Muscle of leg (tissue), 16 donors: ENCODE measurements at places on chromosomes 13 and 19. TPM values are rescaled to one million over a fixed set of nuclear protein-coding genes. Genes with fewer than 3 reads are reported as not detected.

GRCh38 chr13:112781881-112782361, 92.1 kb downstream of the ATP11A start:
- H3K4me3 ChIP-seq: no peak overlapping the region
- no peak overlapping the region for H3K27ac ChIP-seq
- no peaks in the 10 kb centered on the region for H3K27me3 ChIP-seq
- peaks cover 20% of the 10 kb centered on the region for H3K4me1 ChIP-seq
- peaks cover 10% of the 10 kb centered on the region for H3K36me3 ChIP-seq
- peak; percentile 54 for DNase-seq

DNA sequence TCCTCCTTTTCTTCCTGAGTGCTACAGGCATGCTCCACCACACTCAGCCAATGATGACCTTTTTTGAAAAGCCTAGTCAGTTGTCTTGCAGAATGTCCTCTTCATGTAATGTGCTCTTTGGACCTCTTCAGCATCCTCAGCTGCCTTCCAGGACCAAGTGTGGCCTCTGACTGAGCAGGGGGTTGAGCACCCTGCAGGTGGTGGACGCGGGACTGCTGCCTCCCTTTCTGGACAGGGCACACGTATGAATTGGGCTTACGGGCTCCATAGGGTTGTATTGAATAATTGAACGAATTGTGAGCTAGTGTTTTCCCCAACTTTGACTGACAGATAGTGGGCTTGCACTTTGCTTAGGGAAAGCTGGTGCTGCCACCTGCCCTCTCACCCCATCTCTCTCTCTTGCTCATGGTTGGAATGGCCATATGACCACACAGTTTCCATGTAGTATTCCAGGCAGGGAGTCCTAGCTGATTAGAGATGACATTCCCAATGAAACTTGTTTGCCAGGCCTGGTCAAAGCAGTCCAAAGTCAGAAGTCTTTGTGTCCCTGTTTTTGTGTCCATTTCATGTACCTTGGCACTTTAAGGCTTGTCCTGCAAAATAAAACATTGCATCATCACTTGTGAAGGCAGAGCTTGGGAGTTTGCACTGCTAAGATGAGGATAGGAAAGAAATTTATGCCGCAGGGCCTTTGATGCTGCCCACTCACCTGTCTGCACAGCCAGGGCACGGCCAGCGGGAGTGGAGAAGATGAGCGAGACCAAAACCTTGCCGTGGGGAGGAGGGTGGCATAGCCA, 76.3 kb upstream of the NPAS1 start:
- H3K27me3 ChIP-seq: no peaks in the 10 kb centered on the region
- peaks cover 36% of the 10 kb centered on the region for H3K4me1 ChIP-seq
- H3K36me3 ChIP-seq: peaks cover 26% of the 10 kb centered on the region
- H3K4me3 ChIP-seq: no peak overlapping the region
- no peak for DNase-seq

Gene APOC1
- total RNA-seq: 25.0 TPM

DNA sequence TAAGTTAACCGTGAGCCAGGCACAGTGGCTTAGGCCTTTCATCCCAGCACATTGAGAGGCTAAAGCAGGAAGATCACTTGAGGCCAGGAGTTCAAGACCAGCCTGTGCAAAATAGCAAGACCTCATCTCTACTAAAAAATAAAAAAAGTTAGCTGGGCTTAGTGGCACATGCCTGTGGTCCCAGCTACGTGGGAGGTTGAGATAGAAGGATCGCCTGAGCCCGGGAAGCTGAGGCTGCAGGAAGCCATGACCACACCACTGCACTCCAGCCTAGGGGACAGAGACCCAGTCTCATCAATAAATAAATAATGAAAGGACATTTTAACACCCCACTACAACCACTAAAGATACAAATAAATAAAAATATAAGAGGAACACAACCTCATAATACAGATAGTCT, 21.6 kb downstream of the LSM14A start:
- no peak overlapping the region for H3K27ac ChIP-seq
- no peak for DNase-seq
- no peak overlapping the region for H3K4me3 ChIP-seq
- no peaks in the 10 kb centered on the region for H3K4me1 ChIP-seq

DNA sequence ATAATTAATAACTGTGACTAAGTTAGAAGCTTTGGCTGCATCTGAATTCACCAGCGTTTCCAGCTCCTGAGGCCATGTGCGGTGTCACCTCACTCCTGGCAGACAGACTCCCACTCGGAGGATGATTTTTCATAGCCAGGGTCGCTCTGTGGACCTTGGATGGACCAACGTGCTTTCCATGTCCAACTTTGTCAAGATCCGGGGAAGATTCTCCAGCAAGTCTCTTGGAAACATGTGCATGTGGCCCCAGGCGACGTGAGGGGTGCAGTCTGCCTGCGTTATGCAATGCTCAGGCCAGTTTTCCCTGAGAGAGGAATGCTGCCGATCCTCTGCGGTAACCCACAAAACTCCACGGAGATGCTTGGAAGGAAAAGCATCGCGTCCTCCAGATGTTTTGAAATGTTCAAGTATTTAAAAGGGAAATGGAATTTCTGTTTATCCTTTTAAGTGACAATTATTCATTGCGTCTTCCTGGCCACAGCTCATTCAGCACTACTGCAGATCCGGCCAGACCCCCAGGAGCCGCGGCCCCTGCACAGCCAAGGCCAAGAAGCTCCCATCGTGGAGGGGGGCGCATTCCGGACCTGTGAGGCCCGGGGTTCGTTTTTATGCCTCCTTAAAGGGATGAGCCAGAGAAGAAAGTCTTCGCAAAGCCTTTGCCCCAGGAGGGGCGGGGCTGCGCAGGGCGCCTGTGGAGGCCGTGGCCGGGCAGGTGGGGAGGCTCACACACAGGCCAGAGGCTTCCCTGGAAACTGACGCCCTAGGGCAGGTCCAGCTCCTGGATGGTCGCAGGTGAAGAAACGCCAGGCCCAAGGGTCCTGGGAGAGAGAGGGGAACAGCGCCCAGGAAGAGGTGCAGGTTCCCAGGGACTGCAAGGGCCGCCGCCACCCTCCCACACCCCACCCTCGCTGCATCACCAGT, 46.0 kb downstream of the C13orf46 start:
- no peaks in the 10 kb centered on the region for H3K36me3 ChIP-seq
- peaks cover 40% of the 10 kb centered on the region for H3K4me1 ChIP-seq
- peak; percentile 88 for DNase-seq

GRCh38 chr19:42426643-42427042, 545 bp downstream of the LIPE start:
- H3K27ac ChIP-seq: no peak overlapping the region
- peaks cover 17% of the 10 kb centered on the region for H3K27me3 ChIP-seq
- DNase-seq: no peak
- H3K4me1 ChIP-seq: peaks cover 28% of the 10 kb centered on the region
- H3K36me3 ChIP-seq: no peaks in the 10 kb centered on the region

DNA sequence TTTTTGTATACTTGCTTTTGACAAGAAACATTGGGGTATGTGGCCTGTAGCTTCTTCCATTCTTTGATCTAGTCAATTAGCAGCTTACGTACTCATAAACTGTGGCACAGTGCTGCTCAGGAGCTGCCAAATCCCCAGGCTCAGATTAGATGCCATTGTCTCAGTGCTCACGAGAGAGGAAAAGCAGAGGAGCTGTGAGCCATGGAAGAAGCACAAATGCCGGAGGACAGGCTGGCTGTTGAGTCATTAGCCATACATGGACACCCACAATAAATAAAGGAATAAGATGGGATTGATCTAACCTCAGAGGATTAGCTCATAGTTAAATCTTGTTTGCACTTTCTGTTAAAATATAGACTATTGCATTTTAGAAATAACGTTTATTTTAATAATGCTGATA, 121.7 kb downstream of the POSTN start:
- no peaks in the 10 kb centered on the region for H3K27me3 ChIP-seq
- DNase-seq: no peak
- no peak overlapping the region for H3K27ac ChIP-seq
- H3K36me3 ChIP-seq: no peaks in the 10 kb centered on the region
- H3K4me1 ChIP-seq: peaks cover 3% of the 10 kb centered on the region
- H3K4me3 ChIP-seq: no peak overlapping the region

GRCh38 chr13:26656919-26657318, 99.4 kb downstream of the WASF3 start:
- no peaks in the 10 kb centered on the region for H3K4me1 ChIP-seq
- no peaks in the 10 kb centered on the region for H3K36me3 ChIP-seq
- peak; percentile 26 for DNase-seq

Gene ADGRE3
- total RNA-seq: 0.04 TPM

DNA sequence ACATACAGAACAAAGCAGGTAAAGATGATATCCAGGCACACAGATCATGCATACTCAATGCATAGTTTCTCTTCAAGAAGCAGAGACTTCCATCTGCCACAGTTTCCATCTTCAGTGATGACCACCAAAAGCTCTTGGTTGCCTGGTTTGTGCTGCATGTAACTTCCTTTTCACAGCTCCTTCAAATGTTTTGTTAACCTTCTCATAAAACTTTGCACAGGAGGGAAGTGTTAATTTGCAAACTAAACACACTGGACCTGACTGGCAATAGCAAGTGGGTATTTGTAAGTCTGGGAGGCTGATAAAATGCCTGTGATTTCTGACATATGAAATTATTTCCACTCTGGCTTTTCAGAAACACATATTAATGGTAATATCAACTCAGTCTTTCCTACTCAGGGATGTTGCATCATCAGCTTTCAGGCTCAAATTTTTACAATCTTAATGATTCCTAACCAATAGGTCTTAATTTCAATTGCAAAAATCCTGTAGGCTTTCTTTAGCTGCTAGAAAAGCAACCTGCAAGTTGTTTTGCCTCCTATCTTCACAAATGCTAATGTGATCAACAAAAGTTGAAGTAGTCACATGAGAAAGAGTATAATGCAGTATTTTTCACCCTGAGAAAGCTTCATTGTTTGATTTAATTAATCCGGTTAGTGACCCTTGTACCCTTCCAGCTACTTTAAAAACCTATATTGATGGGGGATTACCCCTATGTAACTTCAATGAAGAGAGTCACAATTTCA, 575.6 kb downstream of the DIAPH3 start:
- H3K36me3 ChIP-seq: no peaks in the 10 kb centered on the region
- H3K27me3 ChIP-seq: no peaks in the 10 kb centered on the region
- H3K27ac ChIP-seq: no peak overlapping the region
- H3K4me3 ChIP-seq: no peak overlapping the region
- H3K4me1 ChIP-seq: peaks cover 2% of the 10 kb centered on the region

DNA sequence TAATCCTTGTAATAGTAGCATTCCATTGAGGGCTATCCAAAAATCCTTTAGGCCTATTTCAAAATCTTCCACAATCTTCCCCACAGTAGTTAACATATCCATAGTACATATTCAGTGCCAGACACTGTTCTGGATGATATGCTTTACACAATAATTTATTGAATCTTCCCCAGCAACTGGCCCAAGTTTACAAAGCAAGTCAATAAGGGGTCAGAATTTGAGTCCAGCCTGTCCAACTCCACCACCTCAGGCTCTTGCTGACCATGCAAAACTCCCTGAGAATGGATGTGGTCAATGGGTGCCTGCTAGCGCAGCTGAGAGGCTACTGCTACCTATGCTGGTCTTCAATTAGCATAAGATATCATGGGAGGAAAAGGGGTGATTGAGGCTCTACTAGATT, 529.6 kb downstream of the FGF9 start:
- H3K4me1 ChIP-seq: peaks cover 8% of the 10 kb centered on the region
- no peak overlapping the region for H3K4me3 ChIP-seq
- no peaks in the 10 kb centered on the region for H3K36me3 ChIP-seq
- DNase-seq: peak; percentile 82

DNA sequence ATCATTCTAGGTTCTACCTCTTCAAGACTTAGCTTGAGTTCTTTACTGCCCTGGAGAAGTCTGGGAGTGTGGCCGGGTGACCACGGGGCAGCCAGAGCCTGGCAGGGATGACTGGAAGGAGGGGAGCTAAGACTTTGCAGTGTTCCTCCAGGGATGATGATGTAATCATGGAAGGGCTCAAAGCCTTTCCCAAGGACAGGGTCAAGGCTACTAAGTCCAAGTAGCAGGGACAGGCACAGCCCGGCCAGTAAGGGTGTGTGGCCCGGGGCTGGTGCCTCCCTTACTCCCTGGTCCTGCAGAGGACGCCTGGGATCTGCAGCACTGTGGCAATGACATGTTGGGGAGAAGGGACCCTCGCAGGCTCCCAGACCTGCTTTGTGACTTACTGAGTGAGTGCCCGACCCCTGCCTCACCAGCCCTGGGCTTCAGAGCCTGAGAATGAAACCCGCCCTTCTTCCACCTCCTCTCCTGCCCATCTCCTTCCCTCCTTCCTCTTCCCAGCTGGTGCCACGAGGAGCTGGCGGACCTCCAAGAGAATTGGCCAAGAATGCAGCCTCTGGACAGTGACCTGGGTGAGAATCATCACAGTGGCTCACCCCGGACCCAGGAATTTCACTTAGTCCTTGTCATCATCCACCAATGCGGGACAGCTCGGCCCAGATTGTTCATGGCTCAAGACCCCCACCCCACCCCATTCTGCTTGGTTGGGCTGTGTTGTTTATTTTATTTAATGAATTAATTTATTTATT, 15.6 kb upstream of the FBXO17 start:
- DNase-seq: no peak
- H3K4me1 ChIP-seq: peaks cover 5% of the 10 kb centered on the region
- no peak overlapping the region for H3K27ac ChIP-seq
- peaks cover 3% of the 10 kb centered on the region for H3K27me3 ChIP-seq
- no peak overlapping the region for H3K4me3 ChIP-seq

Gene C19orf73
- total RNA-seq: 0.35 TPM

Gene ACP7
- total RNA-seq: 0.09 TPM

- H3K36me3 ChIP-seq: peaks cover 2% of the 10 kb centered on the region
- H3K27me3 ChIP-seq: no peaks in the 10 kb centered on the region
- H3K4me3 ChIP-seq: no peak overlapping the region
These were observed 61.0 kb upstream of the F7 start for GRCh38 chr13:113044391-113045114.

GRCh38 chr13:97884707-97885468, 68.6 kb upstream of the IPO5 start:
- H3K27me3 ChIP-seq: peaks cover 2% of the 10 kb centered on the region
- H3K4me1 ChIP-seq: peaks cover 17% of the 10 kb centered on the region
- no peak overlapping the region for H3K4me3 ChIP-seq
- no peaks in the 10 kb centered on the region for H3K36me3 ChIP-seq
- no peak overlapping the region for H3K27ac ChIP-seq

Gene GRK1
- total RNA-seq: 0.22 TPM

DNA sequence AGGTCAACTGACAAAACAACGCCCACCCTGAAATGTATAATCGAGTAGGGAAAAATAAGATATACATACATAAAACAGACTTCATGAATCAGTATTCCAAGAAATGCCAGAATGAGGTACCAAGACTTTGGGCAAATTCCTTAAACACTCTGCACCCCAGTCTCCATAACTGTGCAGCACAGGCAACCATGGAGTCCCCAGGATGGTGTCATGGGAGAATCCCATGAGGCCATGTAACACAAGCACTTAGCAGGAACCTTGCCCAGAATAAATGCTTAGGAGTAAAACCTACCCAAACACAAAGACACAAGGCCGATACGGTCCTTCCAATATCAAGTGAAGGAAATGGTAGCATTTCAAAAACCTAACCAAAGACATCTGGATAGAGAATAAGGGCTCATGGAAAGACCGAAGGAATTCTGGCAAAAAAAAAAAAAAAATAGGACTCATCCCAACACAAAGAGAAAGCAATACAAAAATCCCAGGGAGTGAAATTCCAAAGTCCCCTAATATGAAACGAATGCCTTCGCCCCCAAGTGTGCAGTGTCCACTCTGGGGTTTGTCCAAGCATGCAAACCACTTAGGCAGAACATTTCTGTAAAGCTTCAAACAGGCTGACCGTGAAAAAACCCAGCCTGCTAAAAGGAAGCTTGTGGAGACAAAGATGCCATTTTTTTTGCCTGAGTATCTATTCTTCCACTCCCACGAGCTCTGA, 11.1 kb downstream of the ZC3H4 start:
- peaks cover 48% of the 10 kb centered on the region for H3K4me1 ChIP-seq
- no peaks in the 10 kb centered on the region for H3K27me3 ChIP-seq
- H3K27ac ChIP-seq: no peak overlapping the region
- H3K4me3 ChIP-seq: no peak overlapping the region

Gene FFAR2
- total RNA-seq: 0.22 TPM

Gene ZNF506
- 21.7 TPM for total RNA-seq
